NCI-H2029 treated with DMSO at 0.1 percent for 48 hours (cell line): ENCODE measurements at places on chromosomes 3 and 15.

GRCh38 chr15:69509131-69509530 is 56.5 kb downstream of the RPLP1 start:
- DNase-seq = no peak

- peak; percentile 58 for DNase-seq
Measured at GRCh38 chr3:192005989-192006388, 545.0 kb downstream of the PYDC2 start.

- no peak for DNase-seq
Measured at GRCh38 chr15:80526556-80527340, 122.6 kb downstream of the ARNT2 start.

- DNase-seq = no peak
Measured at GRCh38 chr15:29040370-29040751, 154.6 kb downstream of the APBA2 start.

DNA sequence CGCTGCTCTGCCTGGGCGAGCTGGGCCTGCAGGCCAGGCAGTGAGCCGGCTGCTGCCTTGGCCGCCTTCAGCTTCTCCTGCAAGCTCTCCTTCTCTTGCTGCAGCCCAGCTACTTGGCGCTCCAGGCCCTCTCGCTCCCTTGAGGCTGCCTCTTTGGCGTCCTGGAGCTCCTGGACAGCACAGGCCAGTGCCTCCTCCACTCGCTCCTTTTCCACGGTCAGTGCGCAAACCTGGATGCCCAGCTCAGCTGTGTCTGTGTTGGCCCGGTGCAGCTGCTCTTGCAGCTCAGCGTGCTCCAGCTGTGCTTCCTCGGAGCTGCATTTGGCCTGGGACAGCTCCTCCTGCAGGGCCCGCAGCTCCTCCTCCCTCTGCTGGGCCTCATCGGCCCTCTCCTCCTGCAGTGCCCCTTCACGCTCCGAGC is 23.1 kb downstream of the CXCR6 start:
- DNase-seq = no peak

DNA sequence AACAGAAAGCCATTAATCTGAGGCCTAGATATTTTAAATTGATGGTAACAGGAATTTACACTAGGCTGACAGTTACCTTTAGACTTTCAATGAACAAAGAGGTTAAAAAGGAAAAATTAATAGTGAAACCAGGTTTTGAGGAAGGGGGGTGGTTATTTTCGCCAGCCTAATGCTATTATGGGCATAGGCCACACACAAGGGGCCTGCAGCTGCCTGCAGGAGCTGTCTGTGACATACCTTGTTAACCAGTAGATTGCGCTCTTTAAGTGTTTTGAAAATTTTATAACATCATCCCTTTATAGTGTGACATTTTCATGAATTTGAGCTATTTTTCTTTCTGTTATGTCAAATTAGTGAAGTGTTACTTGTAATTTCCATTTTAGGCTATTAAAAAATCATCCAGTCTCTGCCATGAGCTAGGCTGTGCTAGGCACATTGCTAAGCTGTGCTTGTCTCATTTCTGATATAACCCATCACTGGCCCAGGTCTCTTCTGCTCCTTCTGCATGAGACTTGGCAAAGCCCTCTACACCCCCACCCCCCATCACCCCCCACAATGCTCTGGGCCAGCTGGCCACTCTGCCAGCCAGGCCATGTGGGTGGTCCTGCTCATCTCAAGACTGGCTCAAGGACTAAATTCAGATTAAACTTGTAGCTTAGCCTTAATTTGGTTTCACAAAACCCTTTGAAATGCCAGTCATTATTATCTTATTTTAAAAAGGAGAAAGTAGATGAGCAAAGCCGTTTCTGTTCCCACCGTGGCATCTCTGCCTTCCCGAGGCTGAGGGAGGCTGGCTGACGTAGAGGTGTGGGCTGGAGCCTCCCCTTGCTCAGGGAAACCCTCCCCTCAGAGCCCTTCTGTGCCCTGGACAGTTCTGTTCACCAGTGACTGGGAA is 48.4 kb upstream of the SEC22A start:
- no peak for DNase-seq

GRCh38 chr15:41620536-41621199 is 39.5 kb upstream of the MGA start:
- peak; percentile 10 for DNase-seq

DNA sequence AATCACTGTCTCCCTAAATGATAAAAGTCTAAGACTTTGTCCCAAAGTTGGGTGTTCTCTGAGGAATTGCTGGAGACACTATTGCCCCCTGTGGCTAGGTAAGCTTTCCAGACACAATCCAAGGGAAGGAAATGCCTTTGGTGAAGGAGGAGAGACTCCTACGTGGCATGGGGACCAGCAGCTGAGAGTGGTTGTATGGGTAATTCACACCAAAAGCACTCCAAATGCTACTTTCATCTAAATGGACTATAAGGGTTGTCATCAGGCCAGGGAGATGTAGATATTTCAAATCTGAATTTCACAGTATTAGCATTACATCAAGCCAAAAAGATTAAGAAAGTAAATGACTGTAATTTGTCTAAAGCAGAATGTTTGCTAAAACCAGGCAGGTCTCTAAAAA is 400.8 kb upstream of the THBS1 start:
- no peak for DNase-seq

DNA sequence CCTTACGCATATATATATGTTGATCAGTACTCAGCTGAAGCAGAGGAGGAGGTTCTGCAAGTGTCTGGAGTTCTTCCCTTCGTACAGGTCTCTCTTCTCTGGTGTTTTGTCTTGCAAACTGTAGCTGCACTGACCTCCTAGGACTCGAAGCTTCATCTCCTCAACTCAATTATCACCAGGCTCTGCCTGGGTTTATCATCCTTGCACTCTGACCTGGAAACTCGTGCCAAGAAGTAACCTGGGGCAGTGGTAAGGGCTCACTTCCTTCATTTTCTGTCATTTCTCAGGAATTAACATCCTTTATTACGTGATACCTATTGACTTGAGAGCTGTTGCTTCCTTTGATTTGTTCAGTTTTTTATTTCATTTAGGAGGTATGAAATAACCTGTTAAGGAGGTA is 14.4 kb downstream of the REC114 start:
- no peak for DNase-seq

GRCh38 chr3:22176911-22177310 is 425.9 kb upstream of the ZNF385D start:
- DNase-seq = no peak

DNA sequence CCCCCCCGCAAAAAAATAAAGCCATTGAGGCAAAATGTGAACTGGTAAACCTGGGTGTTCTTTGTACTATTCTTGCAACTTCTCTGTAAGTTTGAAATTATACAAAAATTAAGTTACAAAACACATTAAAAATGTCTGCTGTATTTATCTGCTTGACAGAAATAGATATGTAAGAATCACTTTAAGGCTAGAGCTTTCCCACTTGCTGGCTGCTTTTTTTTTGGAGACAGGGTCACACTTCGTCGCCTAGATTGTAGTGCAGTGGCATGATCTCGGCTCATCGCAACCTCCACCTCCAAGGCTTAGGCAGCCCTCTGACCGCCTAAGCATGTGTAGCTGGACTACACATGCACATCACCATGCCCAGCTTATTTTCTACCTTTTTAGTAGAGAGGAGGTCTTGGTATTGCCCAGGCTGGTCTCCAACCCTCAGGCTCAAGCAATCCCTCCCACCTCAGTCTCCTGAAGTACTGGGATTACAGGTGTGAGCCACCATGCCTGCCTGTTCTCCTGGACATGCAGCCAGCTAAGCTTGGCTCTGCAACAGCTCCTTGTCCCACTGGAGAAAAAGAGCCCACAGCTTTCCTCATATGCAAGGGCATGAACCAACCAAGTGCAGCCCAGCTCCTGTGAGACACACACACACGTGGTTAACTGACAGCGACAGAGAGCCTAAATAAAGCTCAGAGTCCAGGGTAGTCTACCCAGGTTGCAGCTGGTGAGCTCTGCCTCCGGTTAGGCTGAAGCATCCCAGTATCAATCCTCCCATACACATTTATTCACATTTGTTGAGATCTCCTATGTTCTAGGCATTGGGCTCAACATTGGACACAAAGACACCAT is 4.5 kb downstream of the RPS17 start:
- DNase-seq = no peak
